ENCODE measurements at places on chromosomes 3 and 15. TPM values are rescaled to one million over a fixed set of nuclear protein-coding genes. Genes with fewer than 3 reads are reported as not detected.

Gene PLSCR2
- not detected for total RNA-seq

Gene RAD51
- total RNA-seq, result 2.0 TPM

Gene PGBD4
- 1.3 TPM for total RNA-seq

Gene KNSTRN
- total RNA-seq, result 72.0 TPM

Gene UNC13C
- total RNA-seq, result not detected

Gene ARHGEF26
- total RNA-seq, result 5.5 TPM

Measured in placental pericyte (primary cell).